ENCODE measurements at places on chromosomes 13 and 19.

GRCh38 chr13:44218501-44219240 lies 155.0 kb upstream of the SERP2 start:
- H3K4me3 ChIP-seq: no peak overlapping the region
- no peaks in the 10 kb centered on the region for H3K36me3 ChIP-seq
- no peak for DNase-seq
- H3K27ac ChIP-seq: no peak overlapping the region
- no peaks in the 10 kb centered on the region for H3K27me3 ChIP-seq

- no peak overlapping the region for H3K27ac ChIP-seq
- no peak overlapping the region for H3K4me3 ChIP-seq
- H3K4me1 ChIP-seq: no peaks in the 10 kb centered on the region
- DNase-seq: no peak
- no peaks in the 10 kb centered on the region for H3K36me3 ChIP-seq
Measured at GRCh38 chr13:55553701-55554100, 1587.0 kb upstream of the PRR20A start.

- peaks cover 30% of the 10 kb centered on the region for H3K36me3 ChIP-seq
- H3K4me1 ChIP-seq: peaks cover 10% of the 10 kb centered on the region
- no peaks in the 10 kb centered on the region for H3K27me3 ChIP-seq
- peak overlapping the region; percentile 97 for H3K27ac ChIP-seq
Measured at GRCh38 chr19:927351-927779, 1.5 kb downstream of the ARID3A start.

- H3K36me3 ChIP-seq: no peaks in the 10 kb centered on the region
- H3K27ac ChIP-seq: no peak overlapping the region
- no peak overlapping the region for H3K4me3 ChIP-seq
- H3K4me1 ChIP-seq: no peaks in the 10 kb centered on the region
Measured at GRCh38 chr19:35790981-35791813, 15.8 kb downstream of the ARHGAP33 start.

DNA sequence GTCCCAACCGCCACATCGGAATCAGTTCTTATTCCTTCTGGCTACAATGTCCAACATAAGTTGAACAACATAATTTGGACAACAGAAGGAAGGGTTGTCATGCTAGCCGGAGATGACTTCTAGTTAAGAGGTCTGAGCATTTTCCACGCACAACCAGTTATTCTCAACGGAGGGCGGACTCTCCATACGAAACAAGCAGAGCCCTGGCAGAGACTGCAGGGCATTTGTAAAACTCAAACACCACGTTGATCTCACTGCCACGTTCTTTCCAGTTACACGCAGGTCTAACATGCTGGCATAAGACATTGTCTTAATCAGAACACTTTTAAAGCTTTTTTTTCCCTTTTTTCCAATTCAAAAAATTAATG lies 38.3 kb upstream of the DCUN1D2 start:
- peaks cover 8% of the 10 kb centered on the region for H3K4me1 ChIP-seq
- H3K27ac ChIP-seq: no peak overlapping the region
- H3K27me3 ChIP-seq: no peaks in the 10 kb centered on the region
- peaks cover 49% of the 10 kb centered on the region for H3K36me3 ChIP-seq
- no peak for DNase-seq

- no peaks in the 10 kb centered on the region for H3K36me3 ChIP-seq
- H3K27ac ChIP-seq: no peak overlapping the region
- H3K4me1 ChIP-seq: no peaks in the 10 kb centered on the region
- H3K27me3 ChIP-seq: no peaks in the 10 kb centered on the region
Measured at GRCh38 chr13:63851526-63851925, 2435.9 kb upstream of the PCDH20 start.

GRCh38 chr19:7177926-7178325 lies 108.4 kb downstream of the ZNF557 start:
- no peak overlapping the region for H3K4me3 ChIP-seq
- no peaks in the 10 kb centered on the region for H3K27me3 ChIP-seq
- no peak overlapping the region for H3K27ac ChIP-seq
- H3K36me3 ChIP-seq: no peaks in the 10 kb centered on the region
- peaks cover 9% of the 10 kb centered on the region for H3K4me1 ChIP-seq
- DNase-seq: peak; percentile 50

- H3K27ac ChIP-seq: no peak overlapping the region
- no peak overlapping the region for H3K4me3 ChIP-seq
- peaks cover 20% of the 10 kb centered on the region for H3K36me3 ChIP-seq
- no peak for DNase-seq
Measured at GRCh38 chr19:47183601-47184000, 47.4 kb downstream of the BBC3 start.

- H3K27me3 ChIP-seq: no peaks in the 10 kb centered on the region
- no peak for DNase-seq
- H3K4me3 ChIP-seq: no peak within 1 kb of the TSS
- peaks cover 3% of the 10 kb centered on the region for H3K4me1 ChIP-seq
- H3K36me3 ChIP-seq: no peaks in the 10 kb centered on the region
Measured at GRCh38 chr19:44613295-44614178, at the start of gene IGSF23. Gene IGSF23 (plus strand): TSS chr19:44613563. CDS start chr19:44613646, 83 bp downstream.

GRCh38 chr13:113186061-113186900 lies 22.2 kb downstream of the PCID2 start:
- H3K27me3 ChIP-seq: no peaks in the 10 kb centered on the region
- DNase-seq: no peak
- peaks cover 22% of the 10 kb centered on the region for H3K4me1 ChIP-seq
- no peak overlapping the region for H3K4me3 ChIP-seq

- no peaks in the 10 kb centered on the region for H3K4me1 ChIP-seq
- peak; percentile 45 for DNase-seq
- no peak overlapping the region for H3K27ac ChIP-seq
- no peak overlapping the region for H3K4me3 ChIP-seq
- H3K36me3 ChIP-seq: no peaks in the 10 kb centered on the region
Measured at GRCh38 chr13:65943024-65943423, 1287.1 kb downstream of the PCDH9 start.

DNA sequence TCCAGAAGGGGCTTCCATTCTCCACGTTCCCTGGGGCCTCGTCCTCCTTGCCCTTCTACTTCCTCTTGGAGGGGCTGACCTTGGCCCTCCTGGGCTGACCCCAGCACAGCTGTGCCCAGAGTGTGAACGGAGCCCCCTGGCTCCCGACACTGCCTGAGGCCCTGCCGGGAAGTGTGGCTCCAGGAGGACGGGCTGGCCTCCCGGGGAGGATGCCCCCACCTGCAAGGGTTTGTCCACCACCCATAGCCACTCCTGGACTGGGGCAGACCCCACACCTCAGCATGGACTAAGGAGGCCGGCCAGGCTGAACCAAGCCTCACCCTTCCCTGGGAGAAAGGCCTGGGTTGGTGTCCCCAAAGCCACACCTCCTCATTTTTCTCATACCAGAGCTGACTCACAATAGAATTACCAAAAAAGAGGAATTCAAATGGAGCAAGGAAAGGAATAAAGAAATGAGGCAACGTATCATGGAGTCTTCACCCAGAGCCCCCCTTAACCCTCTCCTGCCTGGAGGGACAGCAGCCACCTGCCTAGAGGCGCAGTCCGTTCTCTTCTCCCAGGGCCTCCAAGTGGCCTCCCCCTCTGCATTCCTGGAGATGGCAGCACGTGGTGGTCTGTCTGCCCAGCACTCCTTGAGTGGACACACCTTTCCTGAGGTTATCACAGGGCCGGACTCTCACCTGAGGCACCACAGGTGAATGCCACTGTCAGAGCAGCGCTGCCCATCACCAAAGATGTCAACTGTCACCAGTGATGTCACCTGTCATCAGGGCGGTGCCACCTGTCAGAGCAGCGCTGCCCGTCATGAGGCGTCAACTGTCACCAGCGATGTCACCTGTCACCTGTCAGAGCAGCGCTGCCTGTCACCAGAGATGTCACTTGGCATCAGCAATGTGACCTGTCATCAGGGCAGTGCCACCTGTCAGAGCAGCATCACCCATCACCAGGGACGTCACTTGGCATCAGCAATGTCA lies 3.1 kb upstream of the C13orf46 start:
- peak overlapping the region; percentile 58 for H3K27ac ChIP-seq
- peak; percentile 68 for DNase-seq
- H3K4me1 ChIP-seq: peaks cover 10% of the 10 kb centered on the region

- peaks cover 18% of the 10 kb centered on the region for H3K4me1 ChIP-seq
- DNase-seq: no peak
- peak overlapping the region; percentile 68 for H3K27ac ChIP-seq
- no peaks in the 10 kb centered on the region for H3K27me3 ChIP-seq
- peaks cover 8% of the 10 kb centered on the region for H3K36me3 ChIP-seq
Measured at GRCh38 chr19:343941-344624, 513 bp downstream of the MIER2 start.

- H3K27ac ChIP-seq: no peak overlapping the region
- H3K4me3 ChIP-seq: no peak overlapping the region
- no peaks in the 10 kb centered on the region for H3K27me3 ChIP-seq
Measured at GRCh38 chr13:107649079-107649478, 566.3 kb downstream of the LIG4 start.

DNA sequence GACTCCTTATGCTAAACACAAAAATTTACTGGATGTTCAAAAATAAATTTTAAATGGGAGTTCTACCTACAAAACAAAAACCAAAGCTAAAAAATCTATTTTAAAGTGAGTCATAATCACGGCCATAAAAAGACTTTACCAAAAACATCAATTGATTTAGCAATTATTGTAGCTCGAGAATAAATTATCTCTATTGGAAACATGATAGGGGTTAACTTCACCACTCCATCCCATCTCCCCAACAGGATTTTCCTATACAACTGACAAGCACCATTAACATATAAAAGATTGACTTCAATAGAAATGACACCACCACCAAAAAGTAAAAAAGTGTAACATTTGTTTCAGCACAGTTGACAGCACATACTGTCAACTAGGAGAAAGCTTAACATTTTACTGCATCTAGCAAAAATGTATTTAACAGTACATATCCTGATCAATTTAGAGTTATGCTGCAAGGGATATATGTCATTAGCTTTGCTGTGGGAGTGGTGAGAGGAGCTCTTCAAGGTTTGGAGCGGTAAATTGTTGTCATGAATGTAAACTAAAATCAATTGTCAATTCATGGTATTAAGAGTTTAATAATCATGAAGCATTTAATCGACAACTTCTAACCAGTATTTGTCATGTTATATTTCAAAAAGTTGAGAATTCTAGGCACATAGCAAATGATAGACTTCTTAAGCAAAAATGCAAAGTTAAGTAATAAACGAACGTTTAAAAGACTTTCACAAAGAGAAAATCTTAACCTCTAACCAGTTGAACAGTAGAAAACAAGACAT lies 3.8 kb downstream of the UBL3 start:
- H3K27me3 ChIP-seq: no peaks in the 10 kb centered on the region
- peak overlapping the region; percentile 82 for H3K4me3 ChIP-seq
- no peak overlapping the region for H3K27ac ChIP-seq
- H3K4me1 ChIP-seq: peaks cover 2% of the 10 kb centered on the region

Data from IMR-90 (cell line).